ENCODE measurements at places on chromosomes 7 and 10.

GRCh38 chr7:9603291-9603690, 1169.9 kb downstream of the NXPH1 start:
- no peak for DNase-seq

DNA sequence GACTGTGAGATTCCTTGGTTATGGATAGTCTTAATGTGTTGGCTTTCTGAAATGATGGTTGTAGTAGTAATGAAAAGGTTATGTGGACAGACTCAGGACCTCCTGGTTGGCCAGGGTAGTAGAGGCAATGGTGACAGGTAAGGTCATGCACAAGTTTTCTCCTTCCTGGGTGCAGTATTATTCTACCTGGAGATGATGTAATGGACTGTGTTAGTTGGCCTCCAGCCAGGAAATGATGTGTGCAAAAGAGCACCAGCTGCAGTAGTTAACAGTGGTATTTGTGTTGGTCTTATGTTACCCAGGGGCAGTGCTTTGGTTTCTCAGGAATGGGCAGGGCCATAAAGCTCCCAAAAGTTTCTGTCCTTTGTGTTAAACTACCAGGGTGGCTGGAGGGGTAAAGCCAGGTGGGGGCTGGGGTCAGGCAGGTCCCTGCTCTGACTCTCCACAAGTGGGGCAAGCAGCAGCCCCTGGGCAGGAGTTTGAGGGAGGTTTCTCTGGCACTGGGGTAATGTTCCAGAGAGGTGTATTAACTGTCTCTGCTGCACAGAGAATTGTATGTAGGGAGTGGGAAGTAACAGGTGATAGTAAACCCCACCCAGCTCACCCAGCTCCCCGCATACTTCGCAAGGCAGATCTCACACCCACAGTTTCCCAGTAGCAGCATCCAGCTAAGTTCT, 36.3 kb downstream of the GPR22 start:
- no peak for DNase-seq

GRCh38 chr10:4093438-4093837, 308.4 kb upstream of the KLF6 start:
- DNase-seq: no peak

- no peak for DNase-seq
These were observed 27.9 kb downstream of the OGDH start for GRCh38 chr7:44634187-44634838.

GRCh38 chr7:44368455-44368854, 43.1 kb upstream of the CAMK2B start:
- no peak for DNase-seq

DNA sequence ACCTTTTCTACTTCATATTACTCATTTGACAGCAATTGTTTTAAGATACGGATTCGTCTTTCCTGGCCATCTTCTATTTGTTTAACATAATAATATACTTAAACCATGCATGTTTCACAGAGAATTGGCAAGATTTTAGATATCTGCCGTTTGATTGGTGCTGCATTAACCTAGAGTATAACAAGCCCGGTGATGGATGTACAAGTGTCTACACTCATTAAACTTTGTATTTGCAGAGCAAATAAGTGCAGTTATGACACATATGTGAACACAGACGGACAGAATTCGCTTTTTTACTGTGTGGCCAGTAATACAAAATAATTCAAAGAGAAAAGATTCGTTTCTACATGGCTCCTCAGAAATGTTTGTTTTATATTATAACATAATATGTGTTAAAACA, 116.1 kb downstream of the ARL4A start:
- DNase-seq: no peak

DNA sequence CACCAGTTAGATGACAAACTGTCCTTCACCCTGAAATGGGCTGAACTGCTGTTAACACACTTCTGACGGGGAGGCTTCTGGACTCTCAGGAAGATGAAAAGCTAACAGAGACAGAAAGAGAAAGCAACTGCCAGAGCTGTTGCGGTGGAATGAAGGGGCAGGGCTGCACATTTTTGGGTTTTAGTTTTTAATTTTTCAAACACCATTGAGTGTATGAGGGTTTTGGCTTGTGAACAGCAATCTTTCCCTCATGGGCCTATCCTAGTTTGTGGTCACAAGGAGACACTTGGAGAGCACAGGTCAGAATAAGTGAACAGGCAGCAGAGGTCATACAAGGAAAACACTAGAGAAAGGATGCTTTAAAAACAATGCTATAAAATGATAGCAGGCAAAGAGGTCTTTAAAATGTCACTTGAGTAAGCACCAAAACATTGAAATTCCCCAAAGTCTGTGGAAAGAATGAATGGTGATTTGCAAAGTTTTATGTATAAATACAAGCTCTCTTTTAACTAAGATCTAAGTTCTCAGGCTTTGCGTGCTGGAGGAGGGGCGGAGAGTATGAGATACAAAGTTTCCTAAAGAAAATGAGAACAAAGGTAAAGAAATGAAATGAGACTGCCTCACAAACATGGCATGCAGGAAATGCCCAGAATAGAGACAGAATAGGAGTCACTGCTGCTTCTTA, 101.4 kb upstream of the GLI3 start:
- DNase-seq: peak; percentile 65

GRCh38 chr10:12396093-12396492, 46.7 kb downstream of the CAMK1D start:
- DNase-seq: no peak

DNA sequence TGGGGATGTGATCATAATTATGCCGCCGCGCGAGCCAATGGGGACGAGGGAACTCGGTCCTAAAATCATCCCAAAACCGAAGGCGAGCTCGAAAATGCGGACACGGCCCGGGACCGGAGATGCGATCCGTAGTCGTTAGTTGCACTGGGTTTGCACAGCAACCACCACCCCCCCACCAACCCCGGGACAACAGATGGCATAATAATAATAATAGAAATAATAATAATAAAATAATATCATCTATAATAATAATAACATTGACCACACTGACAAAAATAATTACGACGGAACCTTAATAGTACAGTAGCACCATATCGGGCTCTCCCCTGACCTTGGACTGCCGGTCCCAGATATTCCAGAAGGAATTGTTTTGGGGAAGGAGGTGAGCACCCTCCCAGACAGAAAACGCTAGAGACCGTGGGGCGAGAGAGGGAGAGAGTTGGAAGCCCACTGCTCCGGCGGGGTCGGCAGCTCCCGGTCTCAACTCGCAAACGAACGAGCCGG, 1.1 kb upstream of the EMX2 start:
- peak; percentile 86 for DNase-seq

DNA sequence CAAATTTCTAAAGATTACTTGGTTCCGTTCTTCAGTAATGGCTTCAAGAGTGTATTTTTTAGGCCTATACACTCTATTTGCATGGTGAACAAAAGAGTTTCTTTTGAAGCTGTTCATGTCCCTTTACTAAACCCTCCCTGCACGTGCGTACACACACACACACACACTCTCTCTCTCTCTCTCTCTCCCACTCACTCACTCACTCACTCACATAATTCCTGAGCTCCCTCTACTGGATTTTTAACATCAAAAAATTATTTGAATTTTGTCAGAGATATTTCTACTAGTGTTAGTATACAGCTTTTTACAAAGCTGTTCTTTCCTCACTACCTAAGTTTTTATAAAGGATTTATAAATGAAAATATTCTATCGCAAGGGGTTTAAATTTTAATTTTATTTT, 85.9 kb downstream of the UBE3C start:
- no peak for DNase-seq

GRCh38 chr7:145105561-145105960, 269.7 kb upstream of the TPK1 start:
- no peak for DNase-seq

- peak; percentile 47 for DNase-seq
These were observed 177.9 kb downstream of the RPS24 start for GRCh38 chr10:78211561-78212051.

DNA sequence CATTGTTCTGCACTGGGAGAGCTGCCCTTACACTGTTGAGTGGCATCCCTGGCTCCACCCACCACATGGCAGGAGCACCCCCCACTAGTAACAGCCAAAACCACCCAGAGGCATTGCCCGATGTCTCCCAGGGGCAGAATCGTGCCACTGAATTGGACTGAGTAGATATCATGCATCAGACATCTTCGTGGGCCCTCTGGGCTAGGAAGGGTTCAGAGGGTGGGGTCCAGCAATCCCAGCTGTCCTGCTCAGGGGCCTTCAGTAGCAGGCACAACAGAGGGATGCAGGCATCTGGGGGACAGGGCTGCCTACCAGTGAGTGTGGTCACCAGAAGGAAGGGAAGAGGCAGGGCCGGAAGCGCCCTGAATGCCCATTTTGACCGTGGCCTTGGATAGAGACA, 119.7 kb upstream of the PPP2R2D start:
- DNase-seq: no peak

DNA sequence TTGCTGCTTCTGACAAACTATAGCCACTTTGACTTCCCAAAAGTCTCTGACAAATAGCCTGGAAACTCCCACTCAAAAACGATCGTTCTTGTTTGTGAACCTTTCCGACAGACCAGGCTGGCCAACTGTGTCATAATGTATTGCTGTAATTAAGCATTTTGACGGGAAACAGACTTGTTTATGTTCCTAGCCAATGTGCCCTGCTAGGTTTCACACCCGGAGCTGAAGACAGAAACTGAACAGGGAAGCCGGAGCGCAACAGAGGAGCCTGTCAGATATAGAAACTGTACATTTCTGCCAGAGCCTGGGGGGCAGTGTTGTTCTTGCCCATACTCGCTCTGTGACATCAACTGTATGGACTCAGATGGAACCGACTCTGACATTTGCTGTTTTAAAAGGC, 55.3 kb upstream of the C7orf33 start:
- DNase-seq: no peak

GRCh38 chr7:112969946-112970345, 116.7 kb downstream of the GPR85 start:
- DNase-seq: no peak

DNA sequence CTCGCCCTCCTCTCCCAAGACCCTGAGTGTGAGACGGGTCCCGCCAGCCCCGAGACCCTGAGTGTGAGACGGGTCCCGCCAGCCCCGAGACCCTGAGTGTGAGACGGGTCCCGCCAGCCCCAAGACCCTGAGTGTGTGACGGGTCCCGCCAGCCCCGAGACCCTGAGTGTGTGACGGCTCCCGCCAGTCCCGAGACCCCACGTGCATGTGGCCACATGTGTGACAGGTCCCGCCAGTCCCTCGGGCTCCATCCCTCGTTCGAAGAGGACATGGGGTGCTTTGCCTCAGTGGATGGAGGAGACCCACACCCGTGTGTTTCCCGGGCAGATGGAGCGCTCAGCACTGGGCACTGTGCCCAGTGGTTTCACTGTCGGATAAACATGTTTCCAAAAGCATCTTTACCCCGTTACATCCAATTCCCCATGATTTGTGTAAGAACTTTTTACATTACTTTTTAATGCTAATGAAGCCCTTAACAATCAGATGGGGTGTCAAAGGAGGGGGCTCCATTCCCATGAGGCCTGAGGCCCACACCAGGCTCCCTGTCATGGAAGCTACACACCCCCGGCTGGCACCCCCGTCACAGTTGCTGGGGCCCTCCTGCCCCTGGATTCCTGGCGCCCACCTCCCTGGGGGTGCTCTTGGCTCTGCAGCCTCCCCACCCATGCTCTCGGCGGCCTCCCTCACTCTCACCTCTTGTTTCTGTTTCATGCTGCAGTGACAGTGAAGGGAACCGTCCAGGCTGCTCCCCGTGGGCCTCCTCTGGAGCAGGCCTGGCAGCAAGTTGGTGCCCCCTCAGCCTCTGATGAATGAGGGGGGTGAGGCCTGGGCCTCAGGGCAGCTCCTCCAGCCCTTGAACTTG, 48.5 kb upstream of the CFAP46 start:
- no peak for DNase-seq

- DNase-seq: no peak
These were observed 24.3 kb upstream of the DOCK1 start for GRCh38 chr10:126880926-126881325.

- DNase-seq: no peak
These were observed 13.7 kb upstream of the CFAP69 start for GRCh38 chr7:90231304-90231703.
